ENCODE measurements at places on chromosomes 5 and 9.

DNA sequence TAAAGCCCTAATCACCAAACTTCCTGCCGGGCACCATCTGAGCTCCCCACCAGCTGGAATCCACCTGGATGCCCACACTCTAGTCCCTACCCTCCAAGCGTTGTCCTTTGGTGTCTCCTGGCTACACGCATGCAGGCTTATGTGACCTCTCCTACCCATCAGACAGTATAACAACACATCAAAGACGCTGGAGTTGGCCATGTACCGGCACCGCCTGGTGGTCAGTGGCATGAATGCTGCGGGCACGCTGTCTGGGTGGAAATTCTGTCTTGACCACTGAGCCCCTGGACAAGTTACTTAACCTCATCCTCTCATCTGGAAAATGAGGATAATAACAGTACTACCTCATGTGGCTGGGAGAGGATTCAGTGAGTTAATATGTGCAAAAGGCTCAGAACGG is 23.4 kb upstream of the CORO2A start:
- DNase-seq, result peak; percentile 41

- DNase-seq, result no peak
Observed at GRCh38 chr5:96410013-96410412, 23.0 kb downstream of the PCSK1 start.

DNA sequence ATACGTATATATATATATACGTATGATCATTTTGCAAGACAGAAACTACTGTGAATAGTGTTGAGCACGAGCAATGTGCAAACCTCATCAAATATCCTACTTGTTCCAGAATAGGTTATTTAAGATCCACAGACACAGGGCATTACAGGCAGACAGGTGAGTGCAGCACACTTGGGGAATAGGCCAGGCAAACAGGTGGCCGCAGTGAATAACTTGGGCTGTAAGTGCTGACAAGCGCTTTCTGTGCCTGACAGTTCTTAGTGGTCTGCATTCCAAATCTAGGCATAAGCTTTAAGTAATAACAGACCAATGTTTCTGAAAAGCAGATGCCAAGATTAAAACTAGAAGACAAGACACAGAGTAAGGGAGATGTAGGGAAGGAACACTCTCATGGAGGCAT is 77.9 kb downstream of the LHFPL2 start:
- no peak for DNase-seq

GRCh38 chr5:180860273-180860886 is 696 bp downstream of the ZFP62 start:
- peak; percentile 75 for DNase-seq

- no peak for DNase-seq
Observed at GRCh38 chr5:187617-188451, 3.5 kb upstream of the LRRC14B start.

DNA sequence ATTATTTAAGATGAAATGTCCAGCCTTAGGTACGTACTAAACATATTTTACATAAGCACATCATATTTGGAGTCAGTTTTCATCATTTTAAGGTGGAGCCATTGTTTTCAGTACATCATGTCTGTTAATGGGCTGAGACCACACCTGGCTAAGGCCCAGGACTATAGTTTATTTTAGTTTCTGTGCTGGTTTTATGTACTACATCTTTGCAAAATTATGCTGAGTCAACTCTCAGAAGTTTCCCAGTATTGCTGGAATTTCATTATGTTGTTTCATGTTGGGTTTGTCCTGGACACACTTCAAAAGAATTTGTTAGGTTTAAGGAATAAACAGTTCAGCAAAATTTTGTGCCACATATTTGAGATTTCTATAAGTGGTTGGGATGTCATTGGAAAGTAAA is 171.2 kb downstream of the CCDC171 start:
- DNase-seq, result no peak

DNA sequence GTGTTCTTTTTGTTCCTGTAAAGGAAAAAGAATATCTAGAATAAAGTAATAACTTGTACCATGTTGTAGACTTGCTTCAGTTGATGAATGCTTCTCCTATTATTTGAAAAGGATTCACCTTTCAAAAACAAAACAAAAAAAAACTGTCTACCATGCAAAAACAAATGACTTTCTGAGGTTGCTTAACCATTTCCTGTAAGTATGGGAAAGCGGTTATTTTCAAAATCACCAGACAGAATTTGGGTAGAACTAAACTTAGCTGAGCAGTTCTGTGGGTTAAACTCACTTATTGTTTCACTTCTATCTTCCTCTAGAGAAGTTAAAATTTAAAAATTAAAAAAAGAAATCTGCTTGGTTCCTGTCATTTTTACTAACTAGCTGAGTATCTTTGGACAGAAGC is 25.2 kb downstream of the LNPEP start:
- peak; percentile 74 for DNase-seq

DNA sequence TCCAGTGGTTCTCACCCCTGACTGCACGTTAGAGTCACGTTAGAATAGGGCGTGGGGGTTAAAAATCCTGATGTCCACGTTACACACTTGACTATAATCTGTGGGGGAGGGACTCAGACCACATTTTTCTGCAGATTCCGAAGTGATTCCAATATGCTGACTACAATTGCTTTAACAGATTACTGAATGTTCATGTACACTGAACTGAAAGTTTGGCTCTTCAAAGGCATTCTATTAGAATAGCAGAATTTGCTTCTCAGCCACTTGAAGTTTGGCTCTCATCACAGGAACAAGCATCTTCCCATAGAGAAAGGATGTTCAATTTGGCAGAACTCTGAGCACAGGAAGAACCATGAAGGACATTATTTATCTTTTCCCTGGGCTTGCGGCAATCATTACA is 84.5 kb downstream of the HAPLN1 start:
- DNase-seq, result no peak

DNA sequence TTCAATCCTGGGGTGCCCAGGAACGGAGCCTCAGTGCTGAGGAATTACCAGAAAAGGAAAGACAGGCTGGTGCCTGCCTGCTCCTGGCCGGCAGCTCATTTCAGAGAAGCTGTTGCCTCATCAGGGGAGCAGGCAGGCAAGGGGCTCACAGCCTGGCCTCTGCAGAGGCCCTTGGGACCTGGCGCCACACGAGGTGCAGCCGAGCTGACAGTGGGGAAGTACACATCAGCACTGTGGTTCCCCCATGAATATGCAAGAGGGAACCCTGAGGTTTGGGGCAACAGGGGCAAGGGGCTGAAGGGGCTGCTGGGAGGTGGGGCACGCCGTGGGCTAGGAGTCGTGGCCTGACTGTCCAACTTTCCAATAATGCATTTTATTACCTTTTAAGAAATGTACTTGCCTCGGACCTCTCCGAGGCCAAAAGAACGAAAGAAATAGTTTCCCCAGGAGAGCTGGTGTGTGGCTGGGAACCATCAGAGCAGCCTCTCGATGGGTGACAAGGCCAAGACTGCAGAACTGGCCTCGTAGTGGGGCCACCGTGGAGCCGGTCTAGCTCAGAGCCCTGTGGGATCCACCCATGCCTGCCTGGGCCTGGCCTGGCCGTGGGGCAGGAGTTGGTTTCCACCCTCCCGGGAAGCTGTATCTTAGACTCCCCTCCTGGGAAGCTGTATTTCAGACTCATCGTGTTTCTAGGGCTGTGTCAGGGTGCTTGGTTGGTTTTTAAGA is 198.6 kb downstream of the PAX5 start:
- DNase-seq, result peak; percentile 83

All from NB4 (cell line).